Stimulated activated CD8-positive, alpha-beta memory T cell treated with anti-CD3 and anti-CD28 coated beads, Interleukin-4, amount 100 ng/mL, for 24 hours (primary cell): ENCODE measurements at places on chromosomes 3 and 15.

GRCh38 chr3:127059072-127059471, 76.2 kb downstream of the PLXNA1 start:
- no peak for DNase-seq

- DNase-seq = no peak
These were observed 123.4 kb downstream of the CHSY1 start for GRCh38 chr15:101128221-101129015.

GRCh38 chr15:36501063-36501678, 78.3 kb upstream of the CDIN1 start:
- DNase-seq = no peak

- DNase-seq = no peak
These were observed 283.1 kb downstream of the NFKBIZ start for GRCh38 chr3:102132370-102132769.

DNA sequence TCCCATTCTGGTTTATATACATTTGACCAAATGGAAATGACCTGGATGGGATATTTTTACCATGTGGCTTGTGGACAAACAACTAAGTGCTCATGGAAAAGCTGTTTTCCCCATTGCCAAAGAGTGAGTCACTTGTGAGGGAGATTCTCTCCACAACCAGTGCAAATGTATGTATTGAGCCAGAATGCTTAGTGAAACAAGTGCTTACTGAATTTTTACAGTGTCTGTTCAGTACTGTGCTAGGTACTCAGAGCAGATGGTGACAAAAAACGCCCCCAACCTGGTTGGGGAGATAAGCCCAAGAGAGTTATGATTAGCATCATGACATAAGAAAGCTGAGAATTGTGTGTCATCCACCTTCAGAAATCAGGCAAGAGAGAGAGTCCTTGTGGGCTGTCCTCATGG, 2.3 kb downstream of the CHP1 start:
- DNase-seq = no peak

DNA sequence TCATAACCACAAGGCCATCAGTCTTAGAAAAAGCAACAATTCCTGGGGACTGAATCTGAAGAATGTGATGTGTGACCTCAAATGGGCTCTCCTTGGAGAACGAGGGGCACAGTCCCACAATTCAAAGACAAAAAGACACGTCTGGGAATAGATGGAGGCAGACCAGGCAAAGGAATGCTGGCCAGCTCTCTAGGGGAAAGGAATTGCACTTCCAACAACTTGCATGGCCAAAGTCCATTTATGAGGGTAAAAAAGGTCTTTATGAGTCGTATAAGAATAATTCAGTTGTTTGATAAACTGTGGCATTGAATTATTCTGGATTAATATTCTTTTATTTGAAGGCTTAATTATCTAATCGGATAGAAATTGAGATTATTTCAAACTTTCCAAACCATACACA, 180.5 kb upstream of the FEZF2 start:
- DNase-seq = no peak

GRCh38 chr3:194082743-194083636, 53.0 kb upstream of the HES1 start:
- DNase-seq = no peak

DNA sequence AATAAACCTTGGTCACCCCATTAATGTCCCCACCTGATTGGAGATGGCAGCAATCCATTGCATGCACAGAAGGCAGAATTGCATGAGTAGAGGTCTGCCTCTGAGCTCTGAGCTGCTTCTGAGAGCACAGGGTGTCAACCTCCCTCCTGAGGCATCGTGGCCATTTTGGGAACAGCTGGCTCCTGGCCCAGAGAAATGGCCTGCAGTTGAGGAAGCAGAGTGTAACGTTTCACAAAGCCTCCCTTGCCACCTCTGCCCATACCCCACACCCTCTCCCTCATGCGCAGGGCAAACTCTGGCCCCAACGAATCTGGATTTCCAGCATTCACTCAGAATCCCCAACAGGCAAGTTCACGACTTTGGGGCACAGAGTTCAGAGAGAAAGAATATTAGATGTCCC, 198.9 kb downstream of the ADAMTS9 start:
- no peak for DNase-seq

GRCh38 chr3:59056706-59057105, 6.9 kb upstream of the CFAP20DC start:
- no peak for DNase-seq

DNA sequence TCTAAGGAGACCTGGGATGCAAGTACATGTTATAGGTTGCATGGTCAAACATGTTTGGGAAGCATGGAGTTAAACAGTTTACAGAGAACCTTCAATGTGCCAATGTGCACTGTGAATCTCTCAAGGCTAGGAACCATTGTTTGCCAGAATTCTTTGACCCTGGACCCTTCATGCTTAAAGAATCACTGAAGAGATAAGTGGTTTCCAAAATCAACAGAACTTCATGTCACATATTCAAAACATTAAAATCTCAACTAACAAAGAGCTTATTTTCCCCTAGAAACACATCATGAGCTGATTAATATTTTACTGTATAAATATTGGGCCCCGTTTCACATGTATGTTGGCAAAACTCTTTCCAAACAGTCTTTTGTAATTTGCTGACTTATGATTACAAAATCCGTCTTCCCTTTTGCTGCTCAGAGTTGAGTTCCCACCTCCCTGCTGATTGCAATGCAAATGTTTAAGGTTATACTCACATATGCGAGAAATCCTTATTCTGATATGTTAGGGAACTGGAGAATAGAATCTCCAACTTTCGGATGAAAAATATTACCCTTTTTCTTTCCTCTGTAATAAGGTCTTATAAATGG, 380.2 kb downstream of the DIPK2A start:
- no peak for DNase-seq

- DNase-seq = no peak
These were observed 26.3 kb downstream of the NGRN start for GRCh38 chr15:90291679-90292356.

GRCh38 chr15:62782071-62782841, 260.3 kb upstream of the TPM1 start:
- DNase-seq = no peak

DNA sequence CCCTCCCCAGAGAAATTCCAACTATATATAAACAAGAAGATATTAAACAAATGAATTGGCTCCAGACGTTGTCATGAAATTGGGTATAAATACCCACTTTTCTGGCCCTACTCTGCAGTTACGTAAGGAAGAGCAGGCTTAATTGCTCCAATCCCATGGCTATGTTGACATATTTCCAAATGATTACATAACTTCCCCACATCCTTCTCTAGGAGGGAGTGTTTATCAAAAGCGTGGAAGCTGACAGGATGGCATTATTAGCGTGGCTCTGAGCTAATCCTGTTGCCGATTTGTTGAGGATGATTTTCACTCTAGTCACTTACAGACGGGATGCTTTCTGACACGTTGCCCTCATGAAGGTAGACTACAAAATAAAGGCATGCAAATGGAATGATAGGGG, 347.5 kb upstream of the TMCO5A start:
- DNase-seq = no peak

DNA sequence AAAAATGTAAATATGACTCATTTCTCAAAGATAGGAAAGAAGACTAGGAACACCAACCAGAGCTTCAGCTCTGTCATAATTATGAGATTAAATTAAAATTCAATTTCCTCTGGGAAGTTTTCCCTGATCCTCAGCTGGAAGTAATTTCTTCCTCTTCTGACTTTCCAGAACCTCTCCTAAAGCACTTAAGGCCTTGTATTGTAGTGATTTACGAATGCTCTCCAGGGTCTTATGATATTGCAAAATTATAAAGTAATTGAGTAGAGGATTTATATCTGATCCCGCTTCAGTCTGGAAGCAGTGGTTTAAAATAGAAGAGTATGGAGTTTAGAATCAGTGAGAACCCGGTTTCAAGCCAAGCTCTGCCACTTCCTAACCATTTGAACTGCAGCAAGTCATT, 279.8 kb downstream of the ZPLD1 start:
- no peak for DNase-seq

DNA sequence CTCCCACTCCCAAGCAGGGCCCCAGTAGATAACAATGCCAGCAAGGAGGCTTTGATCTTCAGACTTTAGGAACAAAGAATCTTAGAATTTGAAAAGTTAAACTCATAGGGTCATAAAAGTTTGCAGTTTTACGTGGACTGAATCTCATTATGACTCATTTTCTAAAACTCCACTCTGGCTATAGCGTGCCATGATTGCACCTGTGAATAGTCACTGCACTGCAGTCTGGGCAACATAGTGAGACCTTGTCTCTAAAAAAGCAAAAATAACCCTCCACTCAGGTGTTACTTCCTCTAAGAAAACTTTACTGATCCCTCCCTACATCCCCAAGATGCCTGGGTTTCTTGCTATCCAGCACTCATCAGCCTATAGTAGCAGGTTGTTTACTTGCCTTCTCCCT, 104.5 kb downstream of the IL20RB start:
- DNase-seq = no peak

DNA sequence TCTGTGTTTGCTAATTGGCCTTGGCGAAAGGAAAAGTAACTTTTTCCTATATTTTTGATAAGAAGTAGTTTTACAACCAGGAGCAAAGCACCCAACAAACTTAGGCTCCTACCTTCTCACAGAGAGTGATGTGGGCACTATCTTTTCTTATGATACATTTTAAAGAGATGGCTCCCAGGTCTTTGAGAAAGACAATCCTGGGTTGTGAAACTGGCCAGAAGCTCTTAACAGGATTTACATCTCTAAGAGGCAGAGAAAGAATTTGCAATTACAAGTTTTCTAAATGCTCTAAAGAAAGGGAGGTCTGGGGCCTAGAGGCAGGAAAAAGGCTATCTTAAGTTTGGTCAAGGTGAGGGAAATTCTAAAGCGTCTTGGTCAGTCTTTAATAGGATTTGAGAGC, 609.7 kb downstream of the VGLL3 start:
- no peak for DNase-seq

DNA sequence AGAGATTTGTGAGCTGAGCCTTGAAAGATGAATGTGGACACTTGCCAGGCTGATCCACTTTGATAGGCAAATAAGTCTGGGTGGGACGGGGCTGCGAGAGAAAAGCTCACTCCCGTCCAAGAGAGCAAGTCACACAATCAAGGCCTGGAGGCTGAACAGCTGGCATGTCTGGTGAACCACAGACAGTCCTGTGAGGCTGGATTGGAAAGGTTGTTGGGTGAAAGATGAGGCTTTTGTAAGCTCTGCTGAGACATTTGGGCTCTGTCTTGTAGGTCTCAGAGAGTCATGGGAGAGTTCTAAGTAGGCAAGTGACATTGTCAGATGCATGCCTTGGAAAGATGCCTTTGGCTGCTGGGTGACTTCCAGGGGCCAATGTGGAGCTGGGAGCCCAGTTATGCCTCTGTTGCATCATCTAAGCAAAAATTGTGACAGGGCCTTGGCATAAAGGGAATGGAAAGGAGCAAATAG, 38.5 kb downstream of the RPLP1 start:
- DNase-seq = no peak

DNA sequence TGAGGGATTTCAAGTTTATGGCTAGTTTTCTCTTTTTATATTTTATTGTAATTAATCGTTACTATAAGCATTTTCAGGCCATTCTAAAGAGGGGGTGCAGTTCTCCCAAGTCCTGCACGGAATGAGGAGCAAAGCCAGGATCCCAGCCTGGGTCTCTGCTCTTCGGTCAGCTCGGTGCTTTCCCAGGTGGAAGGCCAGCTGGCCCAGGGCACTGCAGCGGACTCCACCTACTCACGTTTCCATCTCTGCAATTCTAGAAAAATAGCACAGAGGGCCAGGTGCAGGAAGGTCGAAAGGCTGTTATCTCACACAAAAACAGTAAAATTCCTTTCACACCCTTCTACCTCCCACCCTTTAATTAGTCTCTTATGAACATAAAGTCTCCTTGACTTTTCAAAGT, 59.5 kb upstream of the HES1 start:
- no peak for DNase-seq

DNA sequence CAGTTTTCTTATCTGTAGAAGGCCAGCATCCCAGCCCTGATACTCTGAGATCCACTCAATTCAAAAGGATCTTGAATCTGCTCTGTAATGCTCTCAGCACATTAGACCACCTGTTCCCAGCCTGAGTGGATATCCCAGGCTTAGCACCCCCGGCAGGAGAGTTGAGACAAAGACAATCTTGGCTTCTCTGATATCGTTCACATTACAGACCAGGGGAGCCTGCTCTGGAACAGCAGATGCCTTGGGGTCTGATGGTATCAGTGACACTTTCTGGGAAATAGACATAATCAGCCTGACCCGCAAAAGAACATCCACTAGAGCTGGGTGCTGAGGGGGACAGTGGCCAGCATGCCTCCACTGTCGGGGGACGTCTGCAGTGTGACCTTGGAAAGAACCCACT, 70.6 kb downstream of the BDH1 start:
- DNase-seq = no peak

DNA sequence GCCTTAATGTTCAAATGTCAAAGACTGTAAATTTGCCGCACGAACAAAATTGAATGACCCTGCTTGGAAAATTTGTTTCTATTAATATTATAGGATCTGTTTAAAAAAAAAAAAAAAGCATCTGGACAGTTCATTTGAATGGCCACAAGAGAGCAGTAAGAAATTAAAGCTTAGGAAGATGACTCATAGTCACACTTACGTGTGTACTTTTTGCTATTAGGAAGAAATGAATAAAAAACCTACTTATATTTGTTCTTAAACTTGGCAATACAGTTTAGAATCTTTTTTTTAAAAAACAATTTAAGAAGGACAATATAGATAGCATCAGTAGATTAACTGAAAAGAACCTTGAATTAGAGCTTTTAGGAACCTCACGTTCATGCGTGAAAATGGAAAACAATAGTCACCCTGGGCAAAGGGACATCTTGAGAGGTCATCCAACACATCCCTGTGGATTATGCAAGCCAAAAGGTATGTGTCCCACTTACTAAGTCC, 621.8 kb downstream of the MECOM start:
- DNase-seq = no peak

DNA sequence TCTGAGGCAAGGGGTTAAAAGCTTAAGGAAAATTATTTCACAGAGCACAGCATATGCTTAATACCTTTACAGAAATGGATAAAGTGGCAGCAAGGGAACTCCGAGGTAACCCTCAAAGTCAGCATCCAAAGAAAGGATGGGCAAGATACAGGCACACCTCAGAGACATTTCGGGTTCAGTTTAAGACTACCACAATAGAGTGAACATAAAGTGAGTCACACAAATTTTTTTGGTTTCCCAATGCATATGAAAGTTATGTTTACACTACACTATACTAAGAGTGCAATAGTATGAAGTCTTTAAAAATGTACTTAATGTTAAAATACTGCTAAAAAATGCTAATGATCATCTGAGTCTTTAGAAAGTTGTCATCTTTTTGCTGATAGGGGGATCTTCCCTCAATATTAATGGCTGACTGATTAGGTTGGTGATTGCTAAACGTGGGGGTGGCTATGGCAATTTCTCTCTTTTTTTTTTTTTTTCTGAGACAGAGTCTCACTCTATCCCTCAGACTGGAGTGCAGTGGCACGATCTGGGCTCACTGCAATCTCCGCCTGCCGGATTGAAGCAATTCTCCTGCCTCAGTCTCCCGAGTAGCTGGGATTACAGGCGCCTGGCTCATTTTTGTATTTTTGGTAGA, 10.0 kb downstream of the UBR1 start:
- no peak for DNase-seq

GRCh38 chr3:115074502-115074901, 72.6 kb downstream of the ZBTB20 start:
- no peak for DNase-seq

- no peak for DNase-seq
These were observed 96.6 kb upstream of the AGTR1 start for GRCh38 chr3:148600902-148601765.
